CD4-positive, alpha-beta T cell treated with Interleukin-1 beta for 1 hour (primary cell): ENCODE measurements at places on chromosomes 7 and 10.
A peak's percentile ranks its signal among the peaks of the same experiment; 100 is the strongest.

DNA sequence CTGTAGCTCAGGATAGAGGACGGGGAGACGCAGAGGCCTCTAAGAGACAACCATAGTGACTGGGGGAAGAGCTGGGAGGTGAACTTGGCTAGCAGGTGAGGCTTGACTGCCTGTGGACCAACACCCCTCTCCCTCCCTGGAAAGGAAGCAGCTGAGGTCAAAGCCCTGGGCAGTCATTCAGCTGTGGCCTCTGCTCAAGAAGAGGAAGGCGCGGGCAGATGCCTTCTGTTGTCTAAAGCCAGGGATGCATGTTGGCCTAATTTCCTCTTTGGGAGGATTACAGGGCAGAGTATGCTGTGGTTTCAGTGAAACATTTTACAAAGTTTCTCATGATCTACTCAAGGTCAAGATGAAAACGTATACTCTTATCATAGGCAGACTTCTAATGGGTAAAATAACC lies 327.1 kb downstream of the PRPF18 start:
- DNase-seq, result no peak

DNA sequence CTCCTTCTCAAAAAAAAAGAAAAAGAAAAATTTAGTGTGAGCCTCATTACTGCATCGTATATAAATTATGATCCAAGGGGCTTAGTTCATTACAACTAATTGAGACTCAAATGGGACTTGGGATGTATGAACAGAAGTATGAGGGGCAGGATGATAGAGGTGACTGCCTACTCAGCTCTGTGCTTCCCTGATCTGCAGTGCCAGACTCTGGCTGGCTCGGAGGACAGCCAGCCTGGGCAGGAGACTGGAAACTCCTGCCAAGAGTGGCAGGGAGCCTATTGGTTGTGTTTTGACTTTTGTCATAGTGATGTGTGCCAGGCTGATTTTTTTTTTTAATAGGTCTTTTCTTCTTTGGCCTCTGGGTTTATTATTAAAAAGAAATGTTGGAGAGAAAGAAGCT lies 73.8 kb upstream of the GTF2IRD1 start:
- no peak for DNase-seq

- DNase-seq, result no peak
Observed at GRCh38 chr10:99303899-99304861, 25.0 kb upstream of the CNNM1 start.

DNA sequence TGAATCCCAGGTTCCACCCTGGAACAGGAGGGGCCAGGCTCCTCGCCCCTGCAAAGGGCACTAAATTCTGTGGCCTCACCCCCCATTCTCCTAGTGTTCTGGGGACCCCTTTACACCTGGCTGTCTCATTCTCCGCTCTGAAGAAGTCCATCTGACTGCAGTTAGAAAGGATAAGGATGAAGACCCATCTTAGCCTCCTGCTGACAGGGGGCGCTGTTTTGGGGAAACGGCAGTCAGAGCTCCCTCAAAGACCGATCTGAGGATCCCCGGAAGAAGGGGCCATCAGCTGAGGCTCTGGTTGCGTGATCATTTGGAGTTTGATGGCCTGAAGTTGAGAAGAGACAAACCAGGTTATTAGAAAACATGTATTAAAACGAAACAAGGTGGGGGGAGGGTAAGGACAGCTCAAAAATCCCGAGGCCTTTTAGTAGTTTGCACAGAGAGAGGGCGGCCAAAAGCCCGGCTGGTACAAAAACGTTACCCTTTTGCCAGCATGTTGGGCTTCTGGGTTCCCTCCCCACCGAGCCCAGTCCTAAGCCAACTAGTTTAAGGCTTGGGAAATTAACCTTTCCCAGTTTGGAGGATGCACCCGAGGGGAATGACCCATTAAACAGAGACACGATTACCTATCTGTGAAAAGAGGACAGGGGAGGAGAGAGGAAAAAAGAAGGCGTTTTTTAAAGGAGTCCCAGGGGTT lies 102.8 kb downstream of the CHN2 start:
- no peak for DNase-seq

GRCh38 chr7:155804897-155805825 lies 7.1 kb downstream of the SHH start:
- peak; percentile 17 for DNase-seq

- DNase-seq, result no peak
Observed at GRCh38 chr10:65950075-65950474, 975.8 kb upstream of the LRRTM3 start.

GRCh38 chr10:102729029-102730026 lies 14.4 kb upstream of the WBP1L start:
- peak; percentile 52 for DNase-seq

- DNase-seq, result no peak
Observed at GRCh38 chr10:75773231-75773780, 341.9 kb downstream of the LRMDA start.

DNA sequence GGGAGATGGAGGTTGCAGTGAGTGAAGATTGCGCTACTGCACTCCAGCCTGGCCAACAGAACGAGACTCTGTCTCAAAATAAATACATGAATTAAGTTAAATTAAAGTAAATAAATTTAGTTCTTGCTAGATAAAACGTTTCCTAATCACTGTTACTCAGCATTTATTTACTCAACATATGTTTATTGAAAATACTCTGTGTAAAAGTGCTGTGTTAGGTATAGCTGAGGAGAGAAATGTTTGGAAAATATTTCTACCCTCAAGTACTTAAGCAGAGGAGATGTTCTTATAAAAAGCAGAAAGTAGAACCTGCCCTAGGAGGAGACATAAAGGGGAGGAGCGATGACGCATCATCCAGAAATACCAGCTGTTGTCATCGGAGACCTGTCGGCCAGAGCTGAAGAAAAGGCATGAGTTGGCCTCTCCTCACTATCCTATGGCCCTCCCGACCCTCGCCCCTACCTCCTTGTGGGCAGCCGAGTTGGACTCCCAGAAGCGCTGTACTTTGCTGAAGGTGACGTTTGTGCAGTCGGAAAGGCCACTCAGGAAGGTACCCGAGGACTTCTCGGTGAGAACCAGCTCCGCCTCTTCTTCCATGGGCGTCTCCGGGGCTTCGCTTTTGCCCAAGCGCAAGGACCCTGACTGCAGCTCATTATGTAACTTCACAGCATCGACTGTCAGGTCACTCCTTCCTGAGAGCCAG lies 1.1 kb downstream of the RRP12 start:
- peak; percentile 42 for DNase-seq

- no peak for DNase-seq
Observed at GRCh38 chr7:151755131-151755801, 121.6 kb downstream of the PRKAG2 start.

- no peak for DNase-seq
Observed at GRCh38 chr10:78434886-78435285, 401.2 kb downstream of the RPS24 start.

GRCh38 chr7:76427635-76428034 lies 2.9 kb downstream of the ZP3 start:
- DNase-seq, result no peak

DNA sequence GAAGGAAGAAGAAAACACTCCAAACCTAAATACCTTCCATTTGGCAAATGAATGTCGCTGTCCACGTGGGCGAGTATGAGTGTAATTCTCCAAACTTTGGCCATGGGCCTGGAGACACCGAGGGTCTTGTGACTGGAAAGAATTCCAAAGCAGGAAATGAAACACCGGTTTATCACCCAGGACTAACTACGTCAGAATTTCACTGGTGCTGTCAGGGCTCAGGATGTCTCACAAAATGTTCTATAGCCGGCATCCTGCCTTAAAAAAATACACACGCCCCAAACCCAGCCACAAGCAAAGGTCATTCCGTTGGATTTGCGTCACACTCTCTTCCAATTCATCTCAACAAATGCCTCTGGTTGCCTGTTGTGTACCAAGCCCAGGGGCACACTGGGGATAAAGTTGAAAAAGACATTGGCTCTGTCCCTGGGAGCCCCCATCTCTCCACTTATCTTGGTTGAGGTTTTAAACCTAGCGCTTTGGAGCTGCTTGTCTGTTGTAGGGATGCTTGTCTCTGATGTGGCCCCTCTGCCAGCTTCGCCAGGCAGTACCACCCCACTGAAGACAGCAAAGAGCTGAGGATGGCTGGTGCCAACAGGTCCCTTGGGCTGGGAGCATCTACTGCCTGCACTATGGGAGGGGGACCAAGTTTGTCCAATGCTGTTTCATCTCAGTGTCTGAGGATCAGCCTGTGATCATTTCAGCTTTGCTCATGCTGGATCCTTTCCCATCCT lies 31.2 kb downstream of the GSTO2 start:
- DNase-seq, result no peak

DNA sequence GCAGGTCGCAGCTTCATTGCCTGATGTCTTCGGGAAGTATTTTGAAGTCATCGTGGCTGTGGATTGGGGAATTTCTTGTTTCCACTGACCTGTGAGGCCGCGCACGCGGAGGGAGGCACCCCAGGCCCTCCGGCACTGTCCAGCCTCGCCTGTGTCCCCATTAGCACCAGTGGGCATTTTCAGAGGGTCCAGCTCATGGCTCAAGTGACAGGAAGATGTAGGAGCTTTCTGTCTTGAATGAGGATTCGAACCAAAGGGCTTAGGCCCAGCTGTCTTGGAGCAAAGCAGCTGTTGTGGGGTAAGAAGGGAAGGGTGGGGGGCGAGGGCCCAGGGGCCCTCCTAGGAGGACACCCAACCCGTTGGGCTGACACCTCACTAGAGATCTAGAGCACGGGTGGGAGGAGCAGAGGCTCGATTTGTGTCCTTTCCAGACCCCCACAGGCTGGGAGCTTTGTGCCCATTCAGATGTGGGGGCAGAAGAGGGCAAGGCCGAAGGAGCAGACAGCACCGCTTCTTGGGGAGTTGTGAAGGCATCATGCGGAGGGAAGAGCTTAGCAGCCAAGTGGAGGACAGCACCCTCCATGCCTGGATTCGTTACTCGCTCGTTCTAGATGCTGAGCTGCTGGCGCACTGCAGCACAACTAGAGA lies 914 bp downstream of the ZNF37A start:
- DNase-seq, result no peak

DNA sequence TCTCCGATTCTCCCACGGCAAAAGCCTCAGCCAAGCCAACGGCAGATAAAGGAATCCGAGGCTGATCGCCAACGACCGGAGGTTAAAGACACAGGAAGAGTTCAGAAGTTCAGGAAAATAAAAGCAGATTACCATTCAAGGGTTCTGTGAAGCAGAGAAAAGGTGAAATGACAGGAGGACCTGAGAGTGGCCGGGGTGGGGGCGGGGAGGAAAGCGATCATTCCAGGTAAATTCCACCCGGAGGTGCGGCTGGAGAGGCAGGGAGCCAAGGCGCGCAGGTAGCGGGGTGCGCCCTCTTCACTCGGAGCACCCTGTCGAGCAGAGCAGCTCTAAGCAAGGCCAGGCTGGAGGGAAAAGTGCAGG lies 35.3 kb upstream of the SEPHS1 start:
- DNase-seq, result no peak

DNA sequence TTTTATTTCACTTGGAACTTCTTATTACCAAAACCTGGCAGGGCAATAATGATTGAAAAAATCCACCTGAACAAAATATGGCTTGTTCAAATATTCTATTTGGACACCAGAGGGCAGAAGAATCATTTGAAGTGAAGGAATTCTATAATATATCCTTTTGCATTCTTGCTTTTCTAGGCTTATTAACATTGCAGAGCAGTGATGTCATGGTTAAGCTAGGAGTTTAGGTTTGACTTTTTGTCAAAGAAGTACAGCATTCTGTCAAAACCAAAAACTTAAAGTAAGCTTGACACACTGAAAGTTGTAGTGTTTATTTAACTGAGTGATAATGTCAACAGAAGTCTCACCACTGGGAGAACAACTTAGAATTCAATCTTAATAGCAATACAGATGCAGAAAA lies 156.0 kb downstream of the SEMA3D start:
- no peak for DNase-seq

DNA sequence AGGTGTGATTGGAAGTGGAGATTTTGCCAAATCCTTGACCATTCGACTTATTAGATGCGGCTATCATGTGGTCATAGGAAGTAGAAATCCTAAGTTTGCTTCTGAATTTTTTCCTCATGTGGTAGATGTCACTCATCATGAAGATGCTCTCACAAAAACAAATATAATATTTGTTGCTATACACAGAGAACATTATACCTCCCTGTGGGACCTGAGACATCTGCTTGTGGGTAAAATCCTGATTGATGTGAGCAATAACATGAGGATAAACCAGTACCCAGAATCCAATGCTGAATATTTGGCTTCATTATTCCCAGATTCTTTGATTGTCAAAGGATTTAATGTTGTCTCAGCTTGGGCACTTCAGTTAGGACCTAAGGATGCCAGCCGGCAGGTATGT lies 13.6 kb downstream of the STEAP2 start:
- DNase-seq, result no peak

GRCh38 chr7:88268051-88268450 lies 38.6 kb downstream of the STEAP4 start:
- DNase-seq, result no peak

DNA sequence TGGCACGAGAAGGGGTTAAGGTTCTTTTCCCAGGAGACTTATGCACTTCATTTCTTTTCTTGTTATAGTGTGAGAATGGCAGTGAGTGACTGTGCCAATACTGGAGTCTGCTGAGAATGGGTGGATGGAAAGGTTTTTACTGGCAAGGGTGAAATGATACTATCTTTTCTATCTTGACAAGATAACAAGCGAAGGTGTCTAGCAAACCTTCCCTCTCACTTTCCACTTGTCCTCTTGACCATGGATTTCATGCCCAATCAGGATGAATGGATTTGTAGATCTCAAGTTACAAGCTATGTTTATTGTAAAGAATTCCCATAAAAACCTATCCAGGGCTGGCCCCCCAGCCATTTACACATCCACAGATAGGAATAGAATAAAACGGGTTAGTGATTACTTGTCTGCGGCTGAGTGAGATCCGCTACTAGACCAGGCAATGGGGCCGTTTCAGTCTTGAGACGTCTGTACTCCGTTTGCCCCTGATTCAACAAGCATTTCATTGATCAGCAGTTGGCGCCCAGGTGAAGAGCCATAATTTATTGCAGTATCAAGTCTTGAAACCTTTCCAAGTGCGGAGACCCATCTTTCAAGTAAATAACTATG lies 152.6 kb downstream of the PRKCQ start:
- DNase-seq, result no peak
